Ureter (tissue), 1 donor: ENCODE measurements at places on chromosomes 1 and 21. TPM values are rescaled to one million over a fixed set of nuclear protein-coding genes. Genes with fewer than 3 reads are reported as not detected.

Gene RXFP4
- total RNA-seq, result not detected

Gene HLCS
- total RNA-seq, result 37.4 TPM

Gene C1orf94
- total RNA-seq, result not detected

Gene LDLRAD1
- total RNA-seq, result not detected

Gene FAM78B
- 3.6 TPM for total RNA-seq

Gene COL6A2
- total RNA-seq, result 357 TPM

Gene CATSPERE
- 3.3 TPM for total RNA-seq

Gene RGS4
- 1.6 TPM for total RNA-seq
